ENCODE measurements at places on chromosomes 6 and 20.

DNA sequence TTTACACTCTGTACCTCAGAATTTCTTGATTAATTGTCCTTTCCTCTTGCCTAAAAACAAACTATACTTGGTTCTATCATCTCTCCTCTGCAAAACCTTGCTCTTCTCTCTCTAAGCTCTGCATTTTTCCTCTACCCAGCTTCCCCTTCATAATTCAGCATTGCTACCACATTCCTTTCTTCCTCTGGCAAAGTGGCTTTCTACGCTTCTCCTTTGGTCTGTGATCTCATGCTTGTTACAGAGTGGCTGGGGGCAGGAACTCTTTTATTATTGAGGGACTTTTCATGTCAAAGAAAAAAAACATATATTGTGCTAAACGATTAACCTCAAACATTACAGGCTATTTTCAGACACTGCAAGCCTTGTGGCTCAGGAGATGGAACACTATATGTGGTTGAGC lies 333.3 kb upstream of the KCNQ5 start:
- no peak for DNase-seq

- DNase-seq, result no peak
Measured at GRCh38 chr6:124879110-124879991, 82.9 kb upstream of the RNF217 start.

GRCh38 chr6:18021166-18021850 lies 33.9 kb upstream of the KIF13A start:
- DNase-seq, result no peak

- no peak for DNase-seq
Measured at GRCh38 chr20:62732031-62732760, 23.6 kb downstream of the NTSR1 start.

DNA sequence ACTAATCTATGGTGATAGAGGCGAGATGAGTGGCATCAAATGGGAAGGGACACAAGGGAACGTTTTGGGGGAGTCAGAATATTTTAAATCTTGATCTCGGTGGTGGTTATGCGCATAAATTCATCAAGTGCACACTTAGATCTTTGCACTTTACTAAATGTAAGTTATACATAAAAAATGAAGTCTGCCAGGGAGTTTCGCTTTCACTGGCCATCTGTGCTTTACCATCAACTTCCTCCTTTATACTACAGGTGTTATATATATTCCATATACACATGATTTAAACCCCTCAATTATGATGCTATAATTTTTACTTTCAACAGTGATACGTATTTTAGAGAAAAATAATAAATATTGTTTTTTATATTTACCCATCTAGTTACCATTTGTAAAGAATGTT lies 97.6 kb upstream of the AKIRIN2 start:
- no peak for DNase-seq

DNA sequence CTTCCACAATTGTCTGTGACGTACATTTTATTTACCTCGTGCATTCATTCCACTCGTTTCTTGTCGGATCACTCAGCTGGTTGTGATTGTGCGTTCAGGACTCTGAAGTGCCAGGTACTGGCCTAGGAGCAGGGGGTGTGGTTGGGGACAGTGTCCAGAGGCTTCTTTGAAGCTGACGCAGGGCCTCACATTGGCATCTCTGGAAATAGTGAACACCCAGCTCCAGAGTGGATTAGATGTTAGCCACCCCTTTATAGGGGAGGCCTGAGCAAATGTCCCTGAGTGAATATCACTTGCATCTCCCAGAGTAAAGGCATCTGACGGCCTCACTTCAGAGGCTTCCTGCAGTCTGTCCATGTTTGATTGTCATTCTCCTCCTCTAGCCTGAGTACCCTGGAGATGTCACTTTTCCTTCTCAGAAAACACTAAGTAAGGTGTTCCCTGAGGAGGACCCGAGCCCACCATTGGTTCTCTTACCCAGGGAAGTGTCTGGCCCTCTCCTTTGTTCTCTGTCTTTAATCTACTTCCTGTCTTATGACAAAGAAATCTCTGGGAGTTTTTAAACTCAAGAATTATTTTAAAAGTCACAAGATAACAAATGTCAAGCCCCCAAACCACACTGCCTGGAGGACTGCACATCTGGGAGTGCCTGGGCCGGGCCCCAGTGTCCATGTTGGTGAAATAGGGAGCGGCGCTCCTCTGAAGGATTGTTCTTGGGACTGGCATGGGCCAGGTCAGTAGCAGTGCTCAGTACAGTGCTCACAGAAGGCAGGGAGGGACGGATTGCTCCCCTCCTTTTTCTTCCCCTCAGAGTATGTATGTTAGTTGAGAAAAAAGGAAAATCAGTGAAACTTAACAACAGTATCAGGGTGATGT lies 10.8 kb downstream of the STX16 start:
- no peak for DNase-seq

DNA sequence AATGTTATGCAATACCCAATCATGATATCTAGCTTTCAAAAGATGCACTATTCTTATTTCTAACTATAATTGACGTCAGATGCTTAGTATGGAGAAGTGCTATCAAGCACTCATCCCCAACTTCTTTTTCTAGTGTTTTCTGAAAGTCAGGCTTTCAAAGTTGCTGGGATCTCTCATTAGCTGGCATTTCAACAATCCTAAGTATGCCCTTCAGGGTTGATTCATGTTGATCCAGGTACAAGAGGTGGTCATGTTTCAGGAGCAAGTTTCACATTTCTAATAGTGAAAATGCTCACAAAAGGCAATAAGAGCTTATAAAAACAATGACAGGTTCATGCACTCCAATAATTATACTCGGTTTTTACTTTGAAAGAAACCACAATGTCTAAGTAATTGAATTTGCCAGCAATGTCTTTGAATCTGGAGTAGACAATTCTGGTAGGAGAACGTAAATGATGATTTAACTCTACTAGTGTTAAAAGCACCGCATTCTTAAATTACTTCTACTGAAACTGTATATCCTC lies 193.7 kb upstream of the KHDRBS2 start:
- DNase-seq, result no peak

- DNase-seq, result no peak
Measured at GRCh38 chr6:114342826-114343781, at the start of gene HS3ST5. Gene HS3ST5 (minus strand): TSS chr6:114343023. CDS start chr6:114062845, 280,178 bp downstream.

GRCh38 chr6:36326356-36326995 lies 10.2 kb downstream of the BNIP5 start:
- no peak for DNase-seq

- no peak for DNase-seq
Measured at GRCh38 chr6:141388666-141389065, 744.1 kb upstream of the GJE1 start.

- no peak for DNase-seq
Measured at GRCh38 chr6:133131621-133132465, 109.3 kb upstream of the EYA4 start.

GRCh38 chr6:104995989-104996617 lies 39.2 kb downstream of the LIN28B start:
- no peak for DNase-seq

- no peak for DNase-seq
Measured at GRCh38 chr6:93366506-93366905, 52.9 kb downstream of the EPHA7 start.

DNA sequence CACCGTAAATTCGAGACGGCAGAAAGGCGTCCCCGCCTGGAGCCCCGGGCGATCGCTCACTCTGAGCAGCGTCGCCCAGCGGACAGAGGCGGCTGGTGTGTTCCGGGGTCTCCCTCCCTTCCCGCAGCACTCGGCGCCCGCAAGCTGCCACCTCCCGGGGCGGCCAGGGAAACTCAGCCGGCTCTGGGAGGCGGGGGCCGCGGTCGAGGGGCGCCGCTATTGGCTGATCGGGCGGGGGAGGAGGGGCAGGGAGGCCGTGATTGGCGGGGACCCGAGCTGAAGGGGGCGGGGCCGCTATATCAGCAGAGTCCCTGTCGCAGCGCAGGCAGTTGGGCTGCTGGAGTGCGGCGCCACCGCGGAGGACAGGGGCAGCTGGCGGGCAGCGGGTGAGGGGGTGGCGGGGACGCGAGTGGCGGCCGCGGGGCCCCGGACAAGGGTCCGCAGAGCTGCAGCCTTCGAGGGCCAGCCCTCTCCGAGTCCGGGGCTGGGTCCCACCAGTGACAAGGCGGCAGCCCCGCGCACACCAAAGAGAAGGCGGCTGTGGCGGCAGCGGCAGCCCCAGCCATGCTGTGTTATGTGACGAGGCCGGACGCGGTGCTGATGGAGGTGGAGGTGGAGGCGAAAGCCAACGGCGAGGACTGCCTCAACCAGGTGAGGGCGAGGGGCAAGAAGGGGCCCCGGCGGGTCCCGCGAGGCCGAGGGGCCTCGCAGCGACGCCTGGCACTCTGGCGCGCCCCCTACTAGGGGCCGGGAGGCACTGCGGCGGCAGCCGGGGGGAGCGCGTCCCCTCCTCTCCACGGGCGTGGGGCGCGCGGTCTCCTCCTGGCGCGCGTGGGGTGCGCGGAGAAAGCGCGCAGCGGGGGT lies at the start of gene MYLIP:
Gene MYLIP, plus strand, starts transcription at position 328 of the 864 bp plus-strand sequence. Its CDS starts 237 bp downstream, at position 565.
- peak; percentile 95 for DNase-seq

GRCh38 chr6:154041001-154041400 lies 2.0 kb downstream of the OPRM1 start:
- no peak for DNase-seq

GRCh38 chr6:37501632-37502491 lies 2.2 kb upstream of the CCDC167 start:
- DNase-seq, result no peak

GRCh38 chr6:548091-548490 lies 108.8 kb downstream of the HUS1B start:
- DNase-seq, result no peak

GRCh38 chr6:7914991-7915789 lies 4.6 kb upstream of the TXNDC5 start:
- no peak for DNase-seq

DNA sequence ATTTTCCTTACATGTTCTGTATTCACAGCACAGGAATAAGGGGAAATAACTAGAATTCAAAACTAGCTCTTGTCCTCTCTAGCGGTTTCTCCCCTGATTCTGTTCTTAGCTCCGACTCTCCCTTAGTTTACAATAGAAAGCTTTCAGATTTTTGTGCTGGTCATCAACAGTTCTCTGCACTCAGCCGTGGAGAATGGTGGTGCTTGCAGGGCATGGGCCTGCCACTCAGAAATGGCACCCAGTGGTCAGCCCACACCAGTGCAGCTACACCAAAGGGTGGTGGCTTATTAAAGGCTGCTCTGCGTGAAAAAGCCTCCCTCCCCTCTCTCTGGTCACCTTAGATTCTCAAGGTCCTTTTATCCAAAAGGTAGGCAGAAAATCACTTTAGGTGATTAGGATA lies 123.5 kb downstream of the SASH1 start:
- no peak for DNase-seq

DNA sequence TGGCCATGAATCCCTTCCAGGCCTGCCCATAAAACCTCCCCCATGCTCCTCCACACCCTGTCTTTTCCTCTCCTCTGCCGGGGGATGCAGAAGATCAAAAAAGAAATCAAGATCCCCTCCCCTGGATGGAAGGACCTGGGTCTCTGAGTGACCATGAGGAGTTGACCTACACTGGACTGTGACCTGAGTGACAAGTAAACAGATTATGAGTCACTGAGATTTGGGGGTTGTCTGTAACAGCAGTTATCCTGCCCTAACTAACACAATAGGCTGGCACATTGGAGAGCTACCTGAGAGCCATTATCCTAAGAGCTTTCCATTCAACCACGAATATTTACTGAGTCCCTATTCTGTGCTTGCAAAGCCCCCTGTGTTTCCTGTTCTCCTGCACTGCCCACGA lies 28.4 kb upstream of the SIRPA start:
- no peak for DNase-seq

GRCh38 chr6:154931711-154932424 lies 63.2 kb upstream of the TIAM2 start:
- DNase-seq, result no peak

- no peak for DNase-seq
Measured at GRCh38 chr6:53179961-53180651, 31.5 kb upstream of the GCM1 start.

DNA sequence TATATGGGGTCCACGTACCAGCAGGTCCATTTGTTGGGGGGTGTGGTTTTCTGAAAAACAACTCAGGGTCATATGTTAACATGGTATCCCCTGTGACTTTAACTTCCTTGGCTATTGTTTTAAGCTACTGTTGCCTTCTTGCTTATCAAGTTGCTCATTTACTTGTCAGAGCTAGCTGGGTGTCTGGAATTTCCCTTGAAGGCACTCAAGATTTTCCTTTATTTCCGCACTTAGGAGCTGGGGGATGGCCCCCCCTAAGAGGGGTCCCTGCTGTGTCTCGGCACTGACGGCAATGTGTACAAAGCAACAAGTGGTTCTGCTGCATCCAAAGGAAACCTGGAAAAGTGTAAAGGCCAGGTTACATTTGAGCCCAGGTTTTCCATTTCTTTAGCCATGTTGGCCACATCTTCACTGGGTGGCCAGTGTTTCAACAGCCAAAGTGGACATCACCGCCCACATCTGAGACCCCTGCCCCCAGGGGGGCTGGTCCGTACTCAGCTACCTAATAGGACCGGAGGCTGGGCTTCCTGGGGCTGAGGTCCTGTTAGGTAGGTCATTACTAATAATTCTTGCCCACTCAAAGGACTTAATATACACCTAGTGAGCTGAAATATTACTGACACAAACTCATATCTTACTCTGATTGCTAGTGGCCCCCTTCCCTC lies 24.8 kb upstream of the SYNDIG1 start:
- DNase-seq, result no peak
